ENCODE measurements at places on chromosomes 4 and X.

- no peak for DNase-seq
These were observed 199.3 kb downstream of the TMA16 start for GRCh38 chr4:163693776-163694175.

DNA sequence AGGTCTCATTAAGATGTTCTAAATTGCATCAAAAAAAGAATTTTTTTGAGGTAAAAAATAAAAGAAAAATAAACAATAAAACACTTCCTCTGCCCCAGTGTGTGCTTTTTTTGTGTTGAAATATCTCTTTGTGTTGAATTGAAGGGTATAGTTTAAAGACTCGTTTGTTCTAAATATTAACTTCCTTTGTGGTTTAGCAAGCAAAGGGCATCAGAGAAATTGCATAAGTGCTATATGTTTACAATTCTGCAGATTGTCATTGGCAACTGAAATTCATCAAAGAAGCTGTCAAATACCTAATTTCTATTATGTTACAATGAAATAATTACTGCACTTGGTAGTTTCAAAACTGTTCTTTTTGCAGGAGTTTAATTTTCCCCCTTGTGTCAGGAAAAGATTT, 260.5 kb downstream of the DKK2 start:
- no peak for DNase-seq

DNA sequence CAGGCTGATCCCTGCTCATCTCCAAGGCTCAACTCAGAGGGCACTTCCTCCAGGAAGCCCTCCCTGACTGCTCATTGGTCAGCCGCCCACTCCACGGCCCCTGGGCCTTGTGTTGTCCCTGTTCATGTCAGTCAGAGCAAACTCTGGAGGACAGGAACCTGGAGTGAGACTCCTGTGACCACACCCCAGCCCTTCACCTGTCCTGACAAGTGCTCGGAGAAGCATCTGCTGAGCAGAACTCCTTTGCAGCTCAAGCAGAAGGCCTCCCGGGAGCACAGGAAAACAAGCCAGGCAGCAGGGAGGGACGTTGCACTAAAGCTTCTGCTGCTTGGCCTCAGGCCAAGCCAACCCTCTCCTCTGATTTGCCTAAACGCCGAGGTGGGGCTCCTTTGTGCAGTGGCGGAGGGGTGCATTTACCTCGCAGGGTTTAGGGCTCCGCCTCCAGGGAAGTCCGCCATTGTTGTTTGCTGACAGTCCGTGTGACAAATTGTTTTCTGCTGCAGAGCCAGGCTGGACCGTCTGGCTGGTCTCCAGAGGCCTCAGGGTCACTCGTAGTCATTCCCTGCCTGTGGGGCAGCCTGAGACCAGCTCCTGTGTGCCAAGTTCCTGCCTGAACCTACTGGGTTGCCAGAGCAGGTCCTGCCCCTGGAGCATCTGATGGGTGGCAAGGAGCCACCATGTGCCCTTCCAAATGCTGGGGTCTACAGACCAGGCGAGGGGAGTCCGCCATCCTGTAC, 61.8 kb downstream of the C4orf50 start:
- no peak for DNase-seq

DNA sequence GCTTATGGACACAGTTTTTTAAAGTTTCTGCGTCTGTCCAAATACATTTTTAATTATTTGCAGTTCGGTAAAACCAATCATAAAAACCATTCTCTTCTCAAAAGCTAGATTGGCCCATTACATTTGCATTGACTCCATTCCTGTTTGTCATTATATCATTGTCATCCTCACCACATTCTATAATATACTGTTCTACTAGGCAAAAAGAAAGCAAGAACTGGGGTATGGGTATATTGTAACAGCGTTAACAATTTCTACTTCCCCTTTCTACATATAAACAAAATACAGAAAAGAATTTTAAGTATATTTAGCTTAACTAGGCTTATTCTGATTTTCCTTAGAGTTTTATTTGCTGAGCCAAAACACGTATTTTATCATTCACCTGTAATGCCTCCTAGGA, 91.8 kb downstream of the RAP1GDS1 start:
- DNase-seq: no peak

GRCh38 chr4:62023633-62024032, 823.5 kb downstream of the ADGRL3 start:
- DNase-seq: no peak

- no peak for DNase-seq
These were observed 230.1 kb upstream of the FAT4 start for GRCh38 chr4:125084608-125085007.

- DNase-seq: no peak
These were observed 99.2 kb upstream of the RAB40AL start for GRCh38 chrX:102837847-102838246.

GRCh38 chr4:107856901-107857300, 32.2 kb downstream of the SGMS2 start:
- DNase-seq: no peak

GRCh38 chr4:163042306-163042705, 124.4 kb downstream of the NAF1 start:
- DNase-seq: no peak

All from stimulated activated CD4-positive, alpha-beta T cell treated with anti-CD3 and anti-CD28 coated beads, Interleukin-4, amount 100 ng/mL, for 1 hour (primary cell).